ENCODE measurements at places on chromosomes 5 and 9.

DNA sequence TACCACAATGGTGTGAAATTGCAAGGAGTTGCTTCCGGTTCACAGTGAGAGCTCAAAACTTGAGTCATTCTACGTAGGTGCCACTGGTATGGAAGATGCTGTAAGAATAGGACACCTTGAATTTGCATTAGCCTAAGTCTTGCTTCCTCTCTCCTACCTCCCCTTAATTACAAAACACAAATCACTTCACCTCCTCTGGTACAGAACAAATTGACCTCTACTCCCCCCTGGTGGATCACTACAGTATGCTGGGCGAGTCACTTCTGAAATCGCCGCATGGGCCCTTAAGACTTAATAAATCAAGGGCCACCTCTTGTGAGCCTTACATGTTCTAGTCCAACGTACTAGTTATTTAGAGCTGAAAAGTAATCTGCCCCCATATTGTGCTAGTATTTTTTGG lies 145.3 kb upstream of the SMARCA2 start:
- no peak for DNase-seq

GRCh38 chr5:36796155-36796554 lies 80.4 kb upstream of the NIPBL start:
- DNase-seq, result no peak

GRCh38 chr5:107516452-107517184 lies 154.1 kb downstream of the EFNA5 start:
- DNase-seq, result no peak

- no peak for DNase-seq
Observed at GRCh38 chr9:389159-389558, 174.5 kb downstream of the DOCK8 start.

- no peak for DNase-seq
Observed at GRCh38 chr9:96129747-96130146, 172.2 kb downstream of the HSD17B3 start.

- DNase-seq, result no peak
Observed at GRCh38 chr5:175666216-175666615, 8.3 kb downstream of the HRH2 start.

DNA sequence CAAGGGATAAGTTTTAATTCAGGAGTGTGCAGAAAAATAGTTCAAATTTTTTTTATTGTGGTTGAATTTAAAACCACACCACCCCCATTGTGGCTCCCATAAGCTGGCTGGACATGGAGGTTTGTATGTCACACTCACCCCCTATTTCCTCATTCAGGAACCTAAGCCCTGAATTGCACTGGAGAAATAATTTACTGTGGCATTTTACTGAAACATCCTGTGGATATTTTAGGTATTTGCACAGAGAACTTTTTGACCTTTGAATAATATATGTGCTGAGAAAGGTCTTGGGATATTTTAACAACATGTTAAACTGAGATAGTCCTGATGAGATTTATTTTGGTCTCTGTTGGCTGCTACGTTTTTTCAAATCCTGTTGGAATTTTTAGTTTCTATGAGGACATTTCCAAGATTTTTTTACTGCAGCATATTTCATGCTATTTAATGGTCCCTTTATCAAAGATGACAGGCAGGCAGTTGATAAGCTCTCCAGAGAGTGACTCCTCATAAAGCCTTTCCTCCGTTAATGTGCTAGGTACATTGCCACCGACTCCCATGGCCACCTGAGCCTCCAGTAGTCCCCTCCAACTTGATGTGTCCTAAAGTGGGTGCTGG lies 51.2 kb upstream of the PALM2AKAP2 start:
- DNase-seq, result no peak

DNA sequence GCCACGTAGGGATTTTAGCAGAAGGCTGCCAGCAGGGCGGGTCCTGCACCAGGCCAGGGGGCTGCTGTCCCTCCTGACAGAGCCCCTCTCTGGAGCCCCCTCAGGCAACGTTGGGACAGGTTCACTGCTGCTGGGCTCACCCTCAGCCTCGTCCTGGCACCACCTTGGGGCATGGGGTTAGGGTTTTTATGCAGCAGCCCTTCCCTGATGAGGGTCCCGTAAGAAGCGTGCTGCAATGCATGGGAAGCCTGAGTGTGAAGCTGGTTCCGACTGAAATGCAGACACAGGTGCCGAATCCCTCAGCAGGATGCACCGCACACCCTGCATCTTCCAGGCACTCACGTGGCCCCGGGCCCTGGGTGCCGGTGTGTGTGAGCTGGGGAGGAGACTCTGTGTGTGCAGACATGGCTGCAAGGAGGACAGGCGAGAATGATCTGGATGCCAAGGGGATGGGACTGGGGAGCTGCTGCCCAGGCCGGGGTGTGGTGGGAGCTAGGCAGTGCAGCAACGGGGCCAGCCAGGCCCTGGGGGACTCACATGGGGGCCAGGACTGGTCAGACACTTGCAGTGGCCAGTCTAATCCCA lies 27.1 kb downstream of the ZDHHC11B start:
- no peak for DNase-seq

DNA sequence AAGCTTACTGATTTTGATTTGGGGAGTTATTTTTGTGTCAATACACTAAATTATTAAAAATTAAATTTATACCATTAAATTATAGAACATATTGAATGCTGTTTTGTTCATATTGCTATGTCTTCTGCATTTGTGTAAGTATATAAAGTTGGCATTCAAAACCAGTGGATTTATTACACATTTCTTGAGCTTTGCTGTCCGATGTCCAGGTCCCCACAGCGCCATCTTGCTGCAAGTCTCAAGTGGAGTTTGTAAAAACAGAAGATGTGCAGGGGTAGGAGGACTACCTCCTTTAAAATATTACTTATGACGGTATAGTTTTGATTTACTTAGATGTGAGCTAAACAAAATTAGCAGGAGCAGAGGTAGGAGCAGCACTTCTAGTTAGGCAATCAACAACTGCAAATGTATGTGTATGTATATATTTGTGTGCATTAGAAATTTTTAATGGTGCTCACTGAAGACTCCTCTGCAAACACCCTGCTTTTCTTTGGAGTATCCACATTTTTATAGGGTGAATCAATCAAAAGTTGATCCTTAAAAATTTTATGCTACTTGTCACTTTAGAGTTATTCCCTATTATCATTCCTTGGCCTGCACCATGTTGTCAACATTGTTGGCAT lies 37.4 kb downstream of the CPEB4 start:
- no peak for DNase-seq

GRCh38 chr9:134736791-134737497 lies 95.3 kb downstream of the COL5A1 start:
- no peak for DNase-seq

DNA sequence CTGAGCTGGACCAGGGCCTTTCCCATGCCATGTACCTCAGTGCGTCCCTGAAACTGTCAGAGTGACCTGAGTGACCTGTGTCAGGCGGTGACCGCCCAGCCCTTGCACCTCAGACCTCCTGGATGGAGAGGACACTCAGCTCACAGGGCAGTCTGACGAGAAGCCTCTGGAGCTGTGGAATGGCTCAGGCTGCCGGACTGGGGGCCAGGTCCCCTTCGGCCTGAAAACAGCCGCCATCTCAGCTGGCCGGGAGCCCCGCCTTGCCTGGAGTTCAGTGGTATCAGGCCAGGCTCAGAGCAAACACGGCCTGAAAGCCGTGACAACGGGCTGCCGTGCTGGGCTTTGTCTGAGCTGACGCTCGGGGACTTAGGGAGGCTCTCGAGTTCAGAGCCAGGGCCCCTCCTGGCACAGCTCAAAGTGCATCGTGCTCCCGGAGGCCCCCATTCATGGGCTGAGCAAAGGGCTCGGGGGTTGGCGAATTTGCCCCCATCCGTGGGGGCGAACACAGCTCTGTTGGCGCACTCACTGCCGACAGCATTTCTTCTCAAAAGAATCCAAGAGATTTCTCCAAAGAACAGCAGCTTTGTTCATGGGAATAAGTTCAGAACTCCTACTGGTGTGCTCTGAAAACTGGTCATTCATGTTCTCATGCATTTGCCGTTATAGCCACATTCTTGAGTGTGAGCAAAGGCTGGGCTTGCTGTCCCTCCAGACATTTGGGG lies 8.4 kb upstream of the SLC9A3 start:
- no peak for DNase-seq

DNA sequence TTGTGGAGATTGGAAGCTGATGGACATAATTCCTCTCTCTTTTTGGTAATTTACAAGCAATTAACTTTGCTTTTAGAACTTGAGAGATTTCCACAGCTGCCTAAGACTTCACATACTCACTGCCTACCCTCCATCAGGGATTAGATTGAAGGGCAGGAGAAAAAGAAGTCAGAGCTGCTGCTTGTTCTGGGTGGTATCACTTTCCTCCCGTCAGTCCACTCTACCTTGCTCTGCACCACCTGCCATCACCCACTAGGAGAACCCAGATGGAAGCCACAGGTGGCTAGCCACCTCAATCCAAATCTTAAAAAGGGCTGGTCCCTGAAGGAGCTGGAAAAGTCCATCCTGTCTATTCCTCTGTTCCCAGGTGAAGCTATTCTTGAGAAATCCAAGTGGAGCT lies 10.5 kb downstream of the IRF1 start:
- DNase-seq, result no peak

DNA sequence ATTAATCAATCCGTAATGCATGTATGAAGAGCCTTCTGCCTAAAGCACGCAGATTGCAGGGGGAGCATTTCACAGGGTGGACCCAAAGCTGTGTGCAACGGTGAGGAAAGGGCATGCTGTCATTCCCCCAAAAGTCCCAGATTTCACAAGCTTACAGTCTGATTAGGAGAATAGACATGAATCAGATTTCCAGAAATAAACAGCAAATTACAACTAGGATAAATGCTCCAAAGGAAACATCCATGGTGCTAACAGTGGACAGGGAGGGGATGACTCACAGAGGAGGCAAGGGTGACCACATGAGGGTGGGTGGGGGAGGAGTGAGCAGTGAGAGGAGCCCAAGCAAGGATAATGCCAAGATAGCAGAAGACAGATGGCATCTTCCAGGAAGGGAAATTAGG lies 258.4 kb upstream of the TAS2R1 start:
- DNase-seq, result no peak

GRCh38 chr9:98861781-98862504 lies 54.5 kb downstream of the GALNT12 start:
- DNase-seq, result no peak

- no peak for DNase-seq
Observed at GRCh38 chr5:60722416-60722815, 22.4 kb upstream of the DEPDC1B start.

DNA sequence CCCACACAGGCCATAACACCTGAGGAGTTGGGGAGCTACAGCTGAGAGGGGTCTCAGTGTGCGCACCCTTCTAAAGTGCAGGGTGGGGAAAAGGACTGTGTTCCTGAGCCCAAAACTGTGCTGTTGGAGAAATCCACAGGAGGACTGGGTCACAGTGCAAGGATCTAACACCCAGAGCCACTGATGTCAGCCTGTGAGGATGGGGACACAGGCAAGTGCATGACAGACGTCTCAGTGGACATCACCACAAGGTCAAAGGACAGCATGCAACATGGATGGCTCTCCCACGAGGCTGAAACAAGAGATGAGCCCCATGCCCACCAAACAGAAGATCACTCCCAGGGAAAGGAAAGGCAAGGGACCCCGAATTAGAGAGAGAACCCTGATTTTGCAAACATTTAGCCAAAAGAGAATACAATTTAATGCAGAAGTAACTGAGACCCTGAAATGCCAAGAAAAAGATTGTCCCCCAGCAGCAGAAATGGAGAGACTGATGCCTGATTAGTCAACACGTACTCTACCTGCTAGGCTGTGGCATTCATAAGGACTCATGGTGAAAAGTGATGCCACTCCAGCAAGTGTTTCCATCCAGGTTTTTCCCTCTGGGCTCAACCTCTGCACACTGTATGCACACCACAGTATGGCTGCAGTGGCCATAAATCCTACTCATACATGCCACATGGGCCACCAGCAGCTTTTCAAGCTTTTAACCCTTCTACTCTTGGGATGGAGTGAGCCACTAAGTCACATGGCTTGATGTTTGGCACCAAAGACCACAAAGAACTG lies 14.2 kb downstream of the KLF9 start:
- DNase-seq, result no peak

GRCh38 chr5:110726249-110727024 lies at the start of gene TMEM232:
TMEM232 (minus strand) TSS chr5:110726671; CDS start chr5:110667352, 59,319 bp downstream.
- peak; percentile 48 for DNase-seq

DNA sequence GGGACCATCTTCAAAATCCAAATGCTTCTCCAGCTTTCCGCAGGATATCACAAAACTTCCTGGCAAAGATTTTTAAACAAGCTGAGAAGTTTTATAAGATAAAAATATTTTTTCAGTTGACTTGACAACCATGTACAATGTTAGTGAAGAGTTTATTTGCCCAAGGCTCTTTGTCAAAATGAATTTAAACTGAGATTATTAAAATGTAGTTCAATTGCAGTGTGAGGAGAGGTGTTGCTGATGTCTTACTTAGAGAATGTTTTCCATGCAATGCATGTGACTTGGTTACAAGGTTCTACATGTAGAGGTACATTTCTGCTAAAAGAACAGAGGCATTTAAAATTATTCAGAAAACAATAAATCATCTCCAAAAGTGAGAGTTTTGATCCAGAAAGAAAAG lies 131.4 kb upstream of the MINAR2 start:
- DNase-seq, result no peak

- no peak for DNase-seq
Observed at GRCh38 chr5:159905496-159905895, 10.8 kb upstream of the ADRA1B start.

DNA sequence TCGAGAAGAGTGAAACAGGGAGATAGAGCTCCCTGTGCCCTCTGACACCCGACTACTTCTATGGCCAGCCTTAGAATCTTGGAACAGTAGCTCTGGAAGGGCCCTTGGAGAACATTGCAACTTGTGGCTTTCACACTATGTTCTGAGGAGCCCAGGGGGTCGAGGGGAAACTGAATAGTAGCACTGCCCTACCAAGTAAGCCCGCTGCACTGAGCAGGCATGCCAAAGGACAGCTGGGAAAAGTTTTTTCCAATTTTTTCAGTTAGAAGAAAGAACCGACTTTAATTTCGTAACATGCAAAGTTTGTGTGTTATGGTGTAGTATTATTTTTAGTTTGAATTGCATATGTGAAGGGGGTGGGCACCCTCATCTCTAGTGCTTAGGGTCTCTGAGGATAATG lies 10.9 kb downstream of the SMIM3 start:
- no peak for DNase-seq

DNA sequence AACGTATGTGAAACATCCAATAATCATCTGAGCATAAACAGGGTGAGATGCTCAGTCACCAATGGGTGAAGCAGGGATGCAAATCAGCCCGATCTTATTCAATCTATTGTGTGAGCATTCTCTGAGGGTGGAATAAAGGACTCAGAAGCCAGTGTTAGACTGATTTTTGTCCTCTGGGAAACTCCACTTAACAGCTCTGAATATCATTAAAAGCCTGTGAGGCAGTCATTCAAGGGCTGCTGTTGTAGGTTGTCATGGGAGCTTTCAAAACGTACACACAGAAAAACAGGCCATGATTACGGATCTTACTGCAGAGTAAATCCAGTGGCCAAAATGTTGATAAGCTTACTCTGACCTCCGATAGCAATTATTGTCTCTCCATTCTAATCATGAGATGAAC lies 266.5 kb upstream of the EFNA5 start:
- no peak for DNase-seq

GRCh38 chr5:176481711-176482110 lies 33.5 kb downstream of the FAF2 start:
- no peak for DNase-seq

- DNase-seq, result no peak
Observed at GRCh38 chr5:160250826-160251225, 21.5 kb downstream of the FABP6 start.

All from stimulated activated CD8-positive, alpha-beta memory T cell treated with anti-CD3 and anti-CD28 coated beads, Interleukin-12 subunit alpha, Interleukin-12 subunit beta, amount 100 ng/mL, for 4 hours (primary cell).